ENCODE measurements at places on chromosomes 16 and 17. TPM values are rescaled to one million over a fixed set of nuclear protein-coding genes. Genes with fewer than 3 reads are reported as not detected.
A peak's percentile ranks its signal among the peaks of the same experiment; 100 is the strongest.

- no peak for DNase-seq
Observed at GRCh38 chr16:78200623-78201096, 101.2 kb downstream of the WWOX start.

DNA sequence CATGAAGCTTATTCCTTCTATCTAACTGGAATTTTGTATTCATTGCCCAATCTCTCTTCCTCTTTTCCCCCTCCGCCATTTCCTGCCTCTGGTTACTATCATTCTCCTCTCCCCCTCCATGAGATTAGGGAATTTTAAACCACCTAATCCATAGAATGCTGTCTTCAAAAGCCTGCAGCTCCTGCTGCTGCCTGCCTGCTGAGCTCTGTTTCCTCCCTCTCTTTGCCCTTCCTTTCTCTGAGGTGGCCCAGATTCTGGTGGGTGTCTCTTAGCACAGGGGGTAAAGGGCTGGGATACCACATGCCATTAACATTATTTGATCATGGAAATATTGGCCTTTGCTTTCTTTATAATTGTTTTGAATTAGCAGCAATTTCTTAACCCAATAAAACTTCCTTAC lies 241.6 kb downstream of the CNTNAP4 start:
- no peak for DNase-seq

DNA sequence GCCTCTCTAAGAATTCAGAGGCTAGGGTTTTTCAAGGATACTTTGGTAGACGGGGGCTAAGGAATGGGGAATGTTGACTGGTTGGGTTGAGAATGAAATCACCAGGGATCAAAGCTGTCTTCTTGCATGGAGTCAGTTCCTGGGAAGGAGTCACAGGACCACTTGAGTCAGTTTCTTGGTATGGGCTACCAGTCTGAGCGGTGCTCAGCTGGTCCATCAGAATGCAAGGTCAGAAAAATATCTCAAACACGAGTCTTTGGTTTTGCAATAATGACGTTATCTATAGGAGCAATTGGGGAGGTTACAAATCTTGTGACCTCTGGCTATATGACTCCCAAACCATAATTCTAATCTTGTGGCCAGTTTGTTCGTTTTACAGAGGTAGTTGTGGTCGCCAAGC lies 18.4 kb downstream of the CHD9NB start:
- DNase-seq: no peak

GRCh38 chr17:6413065-6413464 lies 21.9 kb downstream of the AIPL1 start:
- peak; percentile 61 for DNase-seq

The WSCD1 gene
- 0.44 TPM for total RNA-seq

DNA sequence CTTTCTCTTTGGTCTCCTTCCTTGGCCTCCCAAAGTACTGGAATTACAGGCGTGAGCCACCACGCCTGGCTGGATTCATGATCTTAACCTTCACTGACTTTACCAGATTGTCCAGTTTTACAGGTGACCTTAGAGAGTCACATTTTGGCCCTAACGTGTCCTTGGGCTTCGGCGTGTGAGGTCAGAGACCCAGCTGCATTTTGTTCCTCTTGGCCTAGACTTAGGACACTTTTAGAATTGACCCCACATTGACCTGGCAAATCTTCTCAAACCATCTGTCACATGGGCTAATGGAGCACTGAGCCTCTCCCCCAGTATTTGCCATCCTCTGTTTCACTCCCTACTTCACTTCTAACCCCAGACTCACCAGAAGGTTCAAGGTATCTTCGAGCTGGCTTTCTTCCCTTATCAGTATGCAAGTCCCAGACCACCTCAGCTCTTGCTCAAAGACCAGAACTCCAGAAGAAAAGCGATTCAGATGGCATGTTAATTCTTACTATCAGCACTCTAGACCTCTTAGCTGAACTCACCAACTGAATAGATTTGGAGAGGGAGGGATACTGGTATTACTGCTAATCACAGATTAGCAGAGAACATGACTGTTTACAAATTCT lies 1.7 kb upstream of the CYTH1 start:
- DNase-seq: no peak

The ABCA9 gene
- total RNA-seq: 7.8 TPM

DNA sequence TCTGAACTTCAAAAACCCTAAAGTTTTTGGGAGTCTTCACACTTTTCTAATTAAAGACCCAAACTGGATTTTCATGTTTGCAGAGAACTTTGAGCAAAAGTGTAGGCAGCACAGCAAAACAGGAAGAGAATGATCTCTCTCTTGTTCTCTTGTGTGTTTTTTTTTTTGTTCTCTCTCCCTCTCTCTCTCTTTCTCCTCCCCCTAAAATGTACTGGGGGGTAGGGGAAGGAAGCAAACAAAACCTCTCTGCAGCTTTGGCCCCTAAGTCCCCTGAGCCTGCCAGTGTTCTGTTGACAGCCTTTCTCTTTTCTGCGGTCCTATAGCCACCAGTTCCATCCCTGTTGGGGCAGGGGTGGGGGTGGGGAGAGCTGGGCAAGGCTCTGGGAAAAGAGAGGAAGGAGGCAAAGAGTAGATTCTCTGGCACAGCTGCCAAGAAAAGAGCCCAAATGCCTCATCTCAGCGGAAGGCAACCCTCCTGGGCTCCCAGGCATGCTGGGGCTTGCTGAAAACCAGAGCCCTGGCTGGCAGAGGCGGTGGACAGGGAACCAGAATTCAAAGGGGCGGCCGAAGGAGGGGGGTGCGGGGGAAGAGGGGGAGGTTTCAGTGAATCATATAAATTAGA lies 295.3 kb downstream of the SOX9 start:
- DNase-seq: peak; percentile 96

DNA sequence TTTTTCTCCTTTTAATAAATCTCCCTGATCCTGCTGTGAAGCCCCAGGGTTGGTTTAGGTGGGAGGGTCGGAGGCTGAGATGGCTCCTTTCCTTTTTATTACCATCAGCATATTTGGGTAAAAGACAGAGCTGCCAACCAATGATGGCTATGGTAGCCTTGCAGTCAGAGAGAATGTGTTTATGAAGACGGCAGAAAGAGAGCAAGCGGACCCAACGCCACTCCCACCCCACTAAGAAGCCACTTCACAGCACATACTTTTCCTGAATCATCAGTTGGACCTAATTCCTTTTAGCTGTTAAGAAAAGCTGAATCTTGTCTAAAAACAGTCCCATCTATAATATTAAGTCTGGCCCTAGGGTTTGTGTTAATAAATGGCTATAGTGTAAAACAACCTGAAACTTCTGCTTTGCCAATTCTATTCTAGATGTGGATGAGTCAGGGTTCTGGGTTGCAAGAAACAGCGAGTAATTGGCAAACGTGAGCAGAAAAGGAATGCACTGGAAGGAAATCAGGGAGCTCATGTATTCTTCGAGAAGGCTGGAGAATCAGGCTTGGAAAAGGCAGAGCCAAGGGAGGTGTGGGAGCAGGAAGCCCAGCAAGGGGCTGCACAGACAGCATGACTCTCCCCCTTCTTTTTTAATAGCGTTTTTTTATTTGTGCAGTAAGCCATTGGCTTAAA lies 34.0 kb upstream of the PRKCA start:
- peak; percentile 69 for DNase-seq

The NACA2 gene
- not detected for total RNA-seq

DNA sequence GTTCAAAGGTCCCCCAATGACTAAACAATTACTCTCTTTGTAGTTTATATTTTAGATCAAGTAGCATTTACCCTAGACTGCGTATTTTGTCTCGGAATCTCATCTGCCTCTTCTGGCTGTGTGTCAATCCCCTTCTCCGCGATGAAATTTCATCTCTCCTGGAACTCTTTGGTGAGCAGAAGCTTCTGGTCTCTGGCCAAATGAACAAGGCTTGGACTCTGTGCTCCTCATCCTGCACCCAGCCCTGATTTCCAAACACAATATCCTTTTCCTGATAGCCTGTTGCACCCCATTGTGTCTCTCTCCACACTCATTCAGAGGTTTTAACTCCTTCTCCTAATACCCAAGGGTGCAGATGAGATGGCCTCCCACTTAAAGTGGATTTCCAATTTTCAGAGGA lies 609.4 kb upstream of the CDH5 start:
- DNase-seq: no peak

DNA sequence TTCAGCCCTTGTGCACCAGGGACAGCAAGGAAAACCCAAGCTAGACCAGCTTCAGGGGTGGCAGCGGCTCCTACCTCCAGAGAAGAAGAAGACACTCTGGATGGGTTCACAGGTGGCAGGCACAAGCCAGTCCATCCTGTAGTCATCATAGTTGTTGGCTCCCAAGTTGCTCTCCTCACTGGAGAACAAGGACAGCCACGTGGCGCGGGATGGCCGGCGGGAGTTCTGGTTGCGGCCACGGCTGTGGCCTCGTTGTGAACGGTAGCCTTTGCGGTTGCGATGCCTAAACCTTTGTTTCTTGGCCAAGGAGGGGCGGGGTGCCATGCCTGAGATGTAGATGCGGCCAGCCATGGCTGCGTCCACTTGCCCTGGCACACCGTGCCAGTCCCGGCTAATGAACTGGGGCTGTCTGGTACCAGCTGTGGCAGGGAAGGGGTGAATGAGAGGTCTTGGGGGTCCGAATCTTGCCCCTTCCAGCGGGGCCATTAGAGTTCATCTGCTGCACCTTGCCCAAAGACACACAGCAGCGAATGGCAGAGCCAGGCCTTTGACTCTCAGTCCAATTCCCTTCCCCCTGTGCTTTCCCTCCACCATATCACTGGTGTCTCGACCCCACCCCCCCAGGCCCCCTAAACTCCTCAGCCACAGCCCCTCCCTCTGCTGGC lies 2.3 kb downstream of the VTN start:
- DNase-seq: no peak

GRCh38 chr17:72404872-72405271 lies 284.1 kb downstream of the SOX9 start:
- peak; percentile 18 for DNase-seq

The PRAC2 gene
- not detected for total RNA-seq

DNA sequence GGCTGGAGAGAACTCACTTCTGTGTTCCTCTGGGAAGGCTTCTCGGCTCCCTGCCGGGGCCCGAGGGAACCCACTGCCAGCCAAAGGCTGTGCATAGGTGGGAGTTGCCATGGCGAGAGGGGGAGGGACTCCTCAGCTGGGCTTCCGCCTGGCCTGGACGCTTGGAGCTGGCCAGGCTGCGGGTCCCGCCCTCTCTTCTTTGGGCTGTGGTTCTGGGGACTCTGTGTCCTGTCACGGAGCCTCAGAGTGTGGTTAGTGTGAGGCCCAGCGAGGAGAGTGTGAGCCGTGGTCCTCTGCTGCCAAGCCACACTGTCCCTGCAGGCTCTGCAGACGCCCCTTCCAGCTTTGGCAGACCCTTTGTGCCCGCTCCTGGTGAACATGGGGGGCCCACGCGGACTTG lies 123.1 kb downstream of the OR1D5 start:
- DNase-seq: no peak

The ZPBP2 gene
- not detected for total RNA-seq

- no peak for DNase-seq
Observed at GRCh38 chr17:14701886-14702285, 401.0 kb downstream of the HS3ST3B1 start.

- DNase-seq: no peak
Observed at GRCh38 chr16:11672206-11673090, 4.2 kb downstream of the SNN start.

GRCh38 chr16:8656376-8656775 lies 18.0 kb upstream of the ABAT start:
- no peak for DNase-seq

- peak; percentile 67 for DNase-seq
Observed at GRCh38 chr17:81514739-81515529, 2.3 kb upstream of the ACTG1 start.

DNA sequence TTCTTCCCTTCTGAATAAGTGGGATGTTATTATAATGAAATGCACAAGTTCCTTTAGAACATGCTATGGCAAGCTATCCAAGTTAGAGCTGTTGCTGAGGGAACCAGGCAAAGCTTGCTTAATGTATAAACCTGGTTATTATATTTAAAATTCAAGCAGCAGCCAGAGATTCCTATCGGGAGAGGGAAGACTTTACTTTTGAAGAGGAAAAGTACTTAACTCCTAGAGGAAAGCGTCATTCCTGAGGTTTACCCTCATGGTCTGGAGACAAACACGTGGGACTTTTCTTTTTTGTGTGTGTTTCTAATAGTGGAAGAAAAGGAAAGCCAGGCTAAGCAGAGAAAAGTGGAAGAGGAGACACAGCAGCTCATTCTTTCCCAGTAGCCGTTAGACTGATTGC lies 39.9 kb upstream of the MYH10 start:
- DNase-seq: no peak

DNA sequence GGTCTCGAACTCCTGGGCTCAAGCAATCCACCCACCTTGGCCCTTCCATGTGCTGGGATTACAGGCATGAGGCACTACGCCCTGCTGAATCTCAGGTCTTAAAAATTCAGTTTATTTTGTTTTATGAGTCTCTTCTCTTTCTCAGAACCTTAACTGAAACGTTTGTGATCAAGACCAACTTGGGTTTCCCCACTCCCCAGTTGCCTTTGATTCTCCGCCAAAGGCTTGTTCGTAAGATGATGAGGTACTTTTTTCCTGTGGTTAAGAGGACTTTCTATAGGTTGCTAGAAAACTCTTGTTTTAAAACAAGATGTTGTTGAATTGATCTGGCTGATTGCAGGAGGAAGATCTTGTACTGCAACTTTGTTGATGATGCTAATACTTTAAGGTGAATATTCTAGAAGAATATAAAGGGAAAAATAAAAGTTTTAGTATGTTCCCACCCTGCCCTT lies 11.7 kb downstream of the ABCC1 start:
- no peak for DNase-seq

- no peak for DNase-seq
Observed at GRCh38 chr16:86708431-86708830, 130.1 kb downstream of the FOXL1 start.

The KRTAP2-3 gene
- not detected for total RNA-seq

The ST6GALNAC2 gene
- 5.0 TPM for total RNA-seq

- no peak for DNase-seq
Observed at GRCh38 chr17:28897769-28898526, 415 bp upstream of the FLOT2 start.

- DNase-seq: peak; percentile 96
Observed at GRCh38 chr16:85037050-85037410, 9.4 kb downstream of the KIAA0513 start.

The ALKBH5 gene
- total RNA-seq: 85.1 TPM

The MRPL27 gene
- total RNA-seq: 71.5 TPM
